Parietal lobe (tissue), 2 donors: ENCODE measurements at places on chromosomes 16 and 17. TPM values are rescaled to one million over a fixed set of nuclear protein-coding genes. Genes with fewer than 3 reads are reported as not detected.

Gene DNAI2
- total RNA-seq: not detected

Gene LITAFD
- not detected for total RNA-seq

Gene SLC38A7
- total RNA-seq: 30.7 TPM

Gene FAM117A
- 3.1 TPM for total RNA-seq

Gene CACNG1
- 0.63 TPM for total RNA-seq

Gene PCGF2
- 15.7 TPM for total RNA-seq

Gene KRT14
- total RNA-seq: not detected

Gene SMYD4
- total RNA-seq: 19.4 TPM

Gene HS3ST3B1
- 0.94 TPM for total RNA-seq

Gene MT1H
- not detected for total RNA-seq

Gene AMFR
- total RNA-seq: 210 TPM

Gene HCRT
- total RNA-seq: not detected

Gene CCDC78
- total RNA-seq: 7.5 TPM

Gene PRPSAP2
- total RNA-seq: 125 TPM

Gene YBX2
- 2.5 TPM for total RNA-seq

Gene SCIMP
- not detected for total RNA-seq

Gene CTNS
- 8.5 TPM for total RNA-seq

Gene KCNJ2
- 8.5 TPM for total RNA-seq

Gene KRTAP9-8
- total RNA-seq: not detected

Gene HIGD1B
- 1.3 TPM for total RNA-seq

Gene ZP2
- not detected for total RNA-seq

Gene DRC3
- total RNA-seq: 5.0 TPM

Gene FBXW10
- total RNA-seq: 0.63 TPM
